ENCODE measurements at places on chromosomes 1 and 21. TPM values are rescaled to one million over a fixed set of nuclear protein-coding genes. Genes with fewer than 3 reads are reported as not detected.

The RAP1GAP gene
- 0.06 TPM for total RNA-seq

The TAF13 gene
- total RNA-seq: 67.0 TPM

The WNT9A gene
- total RNA-seq: 3.5 TPM

The FOXJ3 gene
- total RNA-seq: 34.0 TPM

The BEND5 gene
- 0.29 TPM for total RNA-seq

GRCh38 chr1:175338387-175339135 lies 146.0 kb upstream of the KIAA0040 start:
- no peak for DNase-seq

GRCh38 chr1:65992831-65993271 lies 200.2 kb downstream of the PDE4B start:
- no peak for DNase-seq

GRCh38 chr1:15156807-15157380 lies 3.3 kb downstream of the TMEM51 start:
- DNase-seq: no peak

DNA sequence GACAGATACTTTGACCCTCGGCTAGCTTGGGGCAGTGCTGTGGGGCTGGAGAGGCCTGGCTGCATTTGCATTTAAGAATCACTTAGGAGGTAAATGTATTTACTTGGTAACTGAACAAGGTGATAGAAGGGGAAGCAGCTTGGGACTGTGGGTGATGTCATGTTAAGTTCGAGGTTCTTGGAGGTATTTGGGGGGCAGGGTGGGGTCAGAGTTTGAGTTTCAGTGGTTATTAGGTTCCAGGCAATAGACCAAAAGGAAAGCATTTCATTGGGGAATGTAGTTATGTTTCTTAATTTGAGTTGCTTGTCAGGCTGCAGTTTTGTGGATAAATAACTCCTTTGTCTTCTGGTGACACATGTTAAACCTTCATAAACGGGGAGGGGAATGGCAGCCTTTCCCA lies 2.4 kb upstream of the FAM78B start:
- no peak for DNase-seq
